ENCODE measurements at places on chromosomes 6 and 20.

DNA sequence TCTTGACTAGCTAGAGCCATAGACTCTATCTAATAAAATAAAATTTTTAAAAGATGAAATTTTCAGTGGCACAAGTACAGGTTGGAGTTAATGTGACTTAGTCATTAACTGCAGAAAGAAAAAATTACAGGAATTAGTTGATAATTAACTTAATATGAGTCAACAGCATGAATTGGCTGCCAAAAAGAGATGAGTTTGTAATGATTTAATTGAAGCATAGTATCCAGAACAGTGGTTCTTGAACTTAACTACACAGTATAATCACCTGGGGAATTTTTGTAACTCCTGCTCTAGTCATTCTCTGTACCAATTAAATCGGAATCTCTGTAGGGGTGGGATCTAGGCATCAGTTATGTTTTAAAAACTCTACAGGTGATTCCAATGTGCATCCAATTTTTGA, 46.3 kb upstream of the HMGN3 start:
- peaks cover 9% of the 10 kb centered on the region for H3K27me3 ChIP-seq
- H3K27ac ChIP-seq = no peak overlapping the region
- no peaks in the 10 kb centered on the region for H3K4me1 ChIP-seq
- H3K36me3 ChIP-seq = peaks cover 5% of the 10 kb centered on the region

GRCh38 chr20:9928955-9929354, 90.1 kb upstream of the PAK5 start:
- no peaks in the 10 kb centered on the region for H3K4me1 ChIP-seq
- DNase-seq = no peak
- H3K36me3 ChIP-seq = no peaks in the 10 kb centered on the region
- no peak overlapping the region for H3K27ac ChIP-seq

- no peak overlapping the region for H3K4me3 ChIP-seq
- H3K4me1 ChIP-seq = peaks cover 3% of the 10 kb centered on the region
- no peak overlapping the region for H3K27ac ChIP-seq
- no peak for DNase-seq
- no peaks in the 10 kb centered on the region for H3K27me3 ChIP-seq
These were observed 20.4 kb upstream of the DTNBP1 start for GRCh38 chr6:15682965-15683822.

- H3K27me3 ChIP-seq = peaks cover 1% of the 10 kb centered on the region
- DNase-seq = no peak
- no peak overlapping the region for H3K4me3 ChIP-seq
These were observed 53.8 kb upstream of the GMPR start for GRCh38 chr6:16184551-16184950.

GRCh38 chr20:55744896-55745295, 260.4 kb downstream of the CBLN4 start:
- H3K27ac ChIP-seq = no peak overlapping the region
- no peak for DNase-seq
- no peaks in the 10 kb centered on the region for H3K27me3 ChIP-seq
- H3K36me3 ChIP-seq = no peaks in the 10 kb centered on the region

DNA sequence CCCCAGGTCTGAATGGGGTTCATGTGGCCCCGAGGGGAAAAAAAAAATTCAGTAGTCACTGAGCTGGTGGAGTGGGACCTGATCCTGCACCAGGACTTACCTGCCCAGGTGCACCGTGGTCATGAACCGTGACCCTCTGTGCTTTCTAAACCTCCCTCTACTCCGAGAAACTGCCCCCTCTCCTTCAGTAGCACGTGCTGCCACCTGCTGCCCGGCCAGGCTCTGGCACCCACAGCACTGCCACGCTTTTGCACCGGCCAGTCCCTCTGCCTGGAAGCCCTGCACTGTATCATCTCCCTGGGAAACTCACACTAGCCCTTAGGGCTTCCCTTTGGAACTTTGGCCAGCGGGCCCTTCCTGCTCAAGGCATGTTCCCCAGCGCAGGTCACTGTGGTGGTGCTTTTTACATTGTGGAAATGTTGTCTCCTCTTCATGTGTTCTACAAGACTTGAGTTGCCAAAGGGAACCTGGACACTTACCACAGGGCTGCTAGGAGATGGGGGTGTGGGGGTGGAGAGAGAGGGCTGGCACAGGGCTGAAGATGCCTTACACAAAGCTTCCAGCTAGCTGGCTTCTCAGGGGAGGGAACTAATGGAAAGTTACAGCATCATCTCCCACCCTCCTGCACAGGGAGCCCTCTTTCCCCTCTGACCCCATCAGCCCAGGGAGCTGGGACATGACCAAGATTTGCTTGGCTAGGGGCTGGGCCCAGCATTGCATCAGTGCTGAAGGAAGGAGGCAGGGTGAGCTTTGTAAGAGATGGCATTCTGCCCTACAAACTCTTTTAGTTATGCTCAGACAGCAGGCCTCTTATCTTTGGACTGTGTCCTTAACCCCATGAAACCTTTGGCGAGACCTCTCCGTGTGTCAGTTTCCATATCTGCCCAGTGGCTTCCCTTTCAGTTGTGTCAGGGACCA, 2.5 kb upstream of the PTPRT start:
- no peaks in the 10 kb centered on the region for H3K36me3 ChIP-seq
- DNase-seq = no peak
- peaks cover 7% of the 10 kb centered on the region for H3K4me1 ChIP-seq

DNA sequence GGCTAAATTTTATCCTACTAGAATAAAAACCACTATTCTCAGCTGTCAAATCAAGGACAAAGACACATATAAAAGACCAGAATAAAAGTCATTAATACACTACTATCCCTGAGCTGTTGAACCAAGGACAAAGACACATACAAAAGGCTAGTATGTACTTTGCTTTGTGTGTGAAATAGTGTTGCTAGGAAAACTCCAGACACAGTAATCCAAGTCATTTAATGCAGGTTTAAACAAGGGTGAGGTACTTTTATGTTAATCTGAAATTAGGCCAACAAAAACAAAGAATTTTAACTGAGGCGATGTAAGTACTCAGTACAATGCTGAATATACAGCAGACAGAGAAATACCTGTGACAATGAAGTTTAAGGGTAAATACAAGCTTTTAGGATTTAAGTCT, 18.9 kb downstream of the GCLC start:
- H3K27me3 ChIP-seq = no peaks in the 10 kb centered on the region
- H3K27ac ChIP-seq = no peak overlapping the region
- H3K4me3 ChIP-seq = no peak overlapping the region

- H3K36me3 ChIP-seq = no peaks in the 10 kb centered on the region
- no peak for DNase-seq
- H3K27me3 ChIP-seq = no peaks in the 10 kb centered on the region
- no peak overlapping the region for H3K4me3 ChIP-seq
These were observed 64.8 kb upstream of the NRSN1 start for GRCh38 chr6:24060982-24061754.

DNA sequence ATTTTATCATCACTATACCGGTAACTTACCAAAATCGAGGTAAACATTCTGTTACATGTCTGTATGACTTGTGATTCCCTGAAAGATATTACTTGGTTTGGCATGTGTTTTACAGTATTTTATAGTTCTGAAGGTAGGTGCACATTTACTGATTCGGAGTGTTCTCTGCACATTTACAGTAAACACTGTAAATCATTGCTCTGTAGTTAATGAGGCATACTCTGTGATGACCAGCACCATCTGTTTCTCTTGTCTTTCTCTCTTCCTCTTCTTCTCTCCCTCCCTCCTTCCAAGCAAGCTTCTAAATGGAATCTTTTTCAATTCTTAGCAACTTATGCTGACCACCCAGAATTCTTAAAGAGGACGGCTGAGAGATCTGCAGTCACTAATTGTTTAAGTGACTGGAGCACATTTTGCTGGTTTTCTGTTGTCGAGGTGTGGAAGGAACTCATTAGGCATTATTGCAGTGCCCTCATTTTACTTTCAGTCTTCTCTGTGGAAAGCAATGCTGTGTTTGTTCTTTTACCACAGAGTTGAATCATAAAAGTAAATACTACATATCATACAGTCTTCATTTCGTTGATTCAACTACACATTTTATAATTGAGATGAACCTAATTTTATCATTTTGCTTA, 126.5 kb downstream of the UTRN start:
- no peak overlapping the region for H3K4me3 ChIP-seq
- H3K27ac ChIP-seq = peak overlapping the region; percentile 32
- no peak for DNase-seq
- peaks cover 47% of the 10 kb centered on the region for H3K4me1 ChIP-seq

GRCh38 chr6:105220186-105220585, 40.4 kb upstream of the POPDC3 start:
- no peaks in the 10 kb centered on the region for H3K36me3 ChIP-seq
- no peak overlapping the region for H3K4me3 ChIP-seq
- peaks cover 10% of the 10 kb centered on the region for H3K27me3 ChIP-seq
- no peak overlapping the region for H3K27ac ChIP-seq

DNA sequence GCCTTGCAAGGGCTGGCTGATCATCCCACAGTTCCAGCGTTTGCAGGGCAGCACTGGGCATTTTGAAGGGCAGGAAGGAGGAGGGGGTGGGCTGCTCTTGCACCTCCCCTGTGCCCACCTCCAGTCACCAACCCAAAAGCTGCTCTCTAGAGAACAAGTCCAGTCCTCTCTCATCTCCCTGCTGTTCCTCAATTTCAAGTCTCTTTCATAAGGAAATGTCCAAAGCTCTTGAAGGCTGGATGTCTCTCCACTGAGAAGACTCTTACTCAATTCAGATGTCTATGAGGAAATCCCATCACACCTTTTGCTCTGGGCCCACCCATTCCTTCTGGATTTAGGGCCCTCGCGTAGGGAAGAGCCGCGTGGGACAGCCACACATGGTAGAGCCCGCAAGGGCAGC, 31.7 kb downstream of the WRNIP1 start:
- no peak for DNase-seq
- H3K36me3 ChIP-seq = peaks cover 2% of the 10 kb centered on the region
- H3K27ac ChIP-seq = no peak overlapping the region
